Frontal cortex (tissue), 4 donors: ENCODE measurements at places on chromosomes 7 and 10. TPM values are rescaled to one million over a fixed set of nuclear protein-coding genes. Genes with fewer than 3 reads are reported as not detected.

DNA sequence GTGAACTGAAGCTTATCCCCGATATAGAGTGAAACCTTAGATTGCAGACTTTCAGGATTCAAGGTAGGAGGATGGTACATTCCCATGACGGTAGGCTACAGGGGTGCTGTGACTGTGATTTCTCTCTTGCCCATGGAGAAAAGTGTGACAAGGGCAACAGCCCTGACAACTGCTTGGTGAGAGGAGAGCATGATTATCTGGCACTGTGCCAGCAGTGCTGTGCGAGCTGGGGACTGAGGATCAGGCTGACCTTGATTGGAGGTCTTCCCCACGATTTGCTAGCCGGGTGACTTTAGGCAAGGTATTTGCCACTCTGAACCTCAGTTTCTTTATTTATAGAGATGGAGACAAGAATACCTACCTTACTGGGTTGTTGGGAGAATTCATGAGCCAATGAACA, 229.5 kb downstream of the PTEN start:
- DNase-seq = no peak

Gene ABCB4
- 1.2 TPM for total RNA-seq

Gene ETV1
- 43.2 TPM for total RNA-seq

- DNase-seq = no peak
Measured at GRCh38 chr7:20404320-20404719, 73.6 kb downstream of the ITGB8 start.

- DNase-seq = no peak
Measured at GRCh38 chr7:151796871-151797537, 79.9 kb downstream of the PRKAG2 start.

DNA sequence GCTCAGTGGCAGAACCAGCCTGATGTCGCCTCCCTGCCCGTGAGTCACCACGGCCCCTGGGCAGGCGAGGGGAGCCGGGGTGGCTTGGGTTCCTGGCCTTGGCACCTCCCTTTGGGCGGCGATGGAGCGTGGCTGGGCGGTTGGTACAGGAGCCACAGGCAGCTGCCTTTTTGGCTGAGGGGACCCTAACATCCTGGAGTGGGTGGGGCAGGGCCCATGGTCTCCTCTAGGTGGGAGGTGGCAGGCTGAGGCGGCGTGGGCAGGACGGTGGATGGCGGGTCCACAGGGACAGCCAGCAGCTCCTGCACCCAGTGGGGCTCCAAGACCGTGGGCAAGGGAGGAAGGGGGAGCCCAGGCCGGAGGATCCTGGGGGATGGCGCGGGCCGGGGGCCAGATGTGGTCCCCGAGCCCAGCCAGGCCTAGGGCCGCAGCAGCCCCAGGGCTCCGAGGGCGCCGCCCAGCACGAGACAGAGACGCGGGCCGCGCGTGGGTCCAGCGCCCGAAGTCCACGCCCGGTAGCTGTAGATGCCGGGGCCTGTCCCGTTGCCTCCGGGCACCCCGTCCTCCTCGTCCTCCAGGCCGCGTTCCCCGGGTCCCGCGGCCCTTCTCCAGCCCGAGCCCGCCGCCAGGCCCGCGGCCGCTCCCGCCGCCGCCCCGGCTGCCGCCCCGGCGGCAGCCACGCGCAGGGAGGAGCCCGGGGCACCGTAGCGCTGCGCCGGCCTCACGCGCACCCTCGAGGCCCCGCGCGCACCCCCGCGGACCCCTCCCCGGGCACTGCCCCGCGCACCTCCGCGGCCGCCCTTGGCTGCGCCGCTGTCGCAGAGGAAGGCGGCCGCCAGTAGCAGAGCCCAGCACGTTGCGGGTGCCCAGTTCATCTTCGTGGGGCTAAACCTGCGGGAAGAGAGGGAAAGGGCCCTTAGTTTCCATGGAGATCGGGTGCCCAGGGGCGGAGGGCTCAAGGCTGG, 1.3 kb downstream of the SPRN start:
- no peak for DNase-seq

Gene IDE
- total RNA-seq = 15.9 TPM

Gene ELAPOR2
- total RNA-seq = 21.6 TPM

DNA sequence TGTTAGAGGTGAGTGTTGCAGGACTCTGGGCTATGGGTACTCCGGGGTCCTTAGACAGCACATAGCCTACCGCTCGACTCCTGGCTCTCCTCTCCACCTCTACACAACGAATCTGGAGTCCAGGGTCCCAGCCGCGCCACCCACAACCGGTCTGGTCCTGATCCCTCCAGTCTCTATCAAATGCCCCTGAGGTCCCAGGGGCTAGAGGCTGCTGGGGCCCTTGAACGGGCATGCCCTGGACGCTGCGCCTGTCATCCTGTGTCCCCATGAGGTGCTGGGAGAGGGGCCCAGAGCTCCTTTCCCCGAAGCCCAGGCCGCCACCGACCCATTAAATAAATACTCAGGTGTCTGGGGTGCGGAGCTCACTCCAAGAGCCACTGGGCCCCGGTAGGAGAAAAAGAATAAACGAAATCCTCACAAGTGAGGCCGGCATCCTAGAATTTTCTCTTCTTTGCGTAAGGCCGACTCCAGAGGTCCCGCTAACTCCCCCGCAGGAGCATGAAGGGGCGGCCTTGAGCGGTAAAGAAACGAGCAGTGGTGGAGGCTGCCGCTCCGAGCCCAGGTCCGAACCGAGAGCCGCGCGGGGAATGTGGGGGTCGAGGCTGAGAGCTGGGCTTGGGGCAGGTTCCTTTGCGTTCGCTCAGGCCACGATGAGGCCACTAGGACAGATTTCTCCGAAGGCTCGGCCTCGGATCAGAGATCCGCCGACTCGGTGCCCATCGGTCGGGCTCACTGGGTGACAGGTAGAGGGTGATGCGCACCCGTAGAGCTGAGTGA, 166.7 kb downstream of the NRF1 start:
- no peak for DNase-seq

Gene ELFN1
- total RNA-seq = 5.7 TPM

DNA sequence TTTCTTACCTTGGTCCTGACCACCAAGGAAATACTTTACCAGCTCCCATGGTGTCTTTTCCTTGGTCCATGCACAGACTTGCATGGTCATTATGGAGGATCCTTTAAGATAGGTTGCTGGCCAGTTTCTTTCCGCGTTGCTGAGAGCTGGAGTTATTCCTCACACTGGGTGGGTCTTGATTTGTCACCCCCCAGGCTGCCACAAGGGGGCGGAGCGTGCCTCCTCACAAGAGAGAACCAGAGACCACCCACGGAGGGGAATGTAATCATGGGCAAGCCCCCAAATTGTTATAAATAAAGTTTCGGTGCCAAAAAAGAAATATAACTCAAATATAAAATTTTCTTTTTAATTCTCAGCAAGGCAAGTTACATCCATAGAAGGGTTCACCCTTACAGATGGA, 10.5 kb upstream of the TRIM24 start:
- no peak for DNase-seq

DNA sequence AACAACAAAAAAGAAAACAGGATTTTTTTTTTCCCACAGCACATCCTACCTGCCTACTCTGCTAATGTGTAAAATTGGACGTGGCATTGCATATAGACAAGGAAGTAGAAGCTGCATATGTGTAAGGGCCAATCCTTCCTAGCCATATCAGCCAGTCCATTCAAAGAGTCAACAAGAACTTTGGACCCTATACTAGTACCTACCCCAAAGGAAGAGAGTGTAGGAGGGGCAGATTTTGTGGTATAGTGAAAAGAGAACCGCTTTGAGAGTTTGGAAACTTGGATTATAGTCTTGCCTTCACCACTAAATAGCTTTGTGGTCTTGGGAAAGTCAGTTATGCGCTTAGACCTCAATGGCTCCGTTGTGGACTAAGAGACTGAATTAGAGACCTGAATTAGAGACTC, 12.1 kb upstream of the MCU start:
- DNase-seq = no peak

GRCh38 chr10:77041636-77042258, 595.9 kb downstream of the KCNMA1 start:
- DNase-seq = no peak

Gene COL17A1
- under 0.01 TPM for total RNA-seq

- DNase-seq = no peak
Measured at GRCh38 chr7:2243458-2243857, 1.4 kb downstream of the NUDT1 start.

- DNase-seq = no peak
Measured at GRCh38 chr7:127973832-127974231, 57.4 kb downstream of the LRRC4 start.

DNA sequence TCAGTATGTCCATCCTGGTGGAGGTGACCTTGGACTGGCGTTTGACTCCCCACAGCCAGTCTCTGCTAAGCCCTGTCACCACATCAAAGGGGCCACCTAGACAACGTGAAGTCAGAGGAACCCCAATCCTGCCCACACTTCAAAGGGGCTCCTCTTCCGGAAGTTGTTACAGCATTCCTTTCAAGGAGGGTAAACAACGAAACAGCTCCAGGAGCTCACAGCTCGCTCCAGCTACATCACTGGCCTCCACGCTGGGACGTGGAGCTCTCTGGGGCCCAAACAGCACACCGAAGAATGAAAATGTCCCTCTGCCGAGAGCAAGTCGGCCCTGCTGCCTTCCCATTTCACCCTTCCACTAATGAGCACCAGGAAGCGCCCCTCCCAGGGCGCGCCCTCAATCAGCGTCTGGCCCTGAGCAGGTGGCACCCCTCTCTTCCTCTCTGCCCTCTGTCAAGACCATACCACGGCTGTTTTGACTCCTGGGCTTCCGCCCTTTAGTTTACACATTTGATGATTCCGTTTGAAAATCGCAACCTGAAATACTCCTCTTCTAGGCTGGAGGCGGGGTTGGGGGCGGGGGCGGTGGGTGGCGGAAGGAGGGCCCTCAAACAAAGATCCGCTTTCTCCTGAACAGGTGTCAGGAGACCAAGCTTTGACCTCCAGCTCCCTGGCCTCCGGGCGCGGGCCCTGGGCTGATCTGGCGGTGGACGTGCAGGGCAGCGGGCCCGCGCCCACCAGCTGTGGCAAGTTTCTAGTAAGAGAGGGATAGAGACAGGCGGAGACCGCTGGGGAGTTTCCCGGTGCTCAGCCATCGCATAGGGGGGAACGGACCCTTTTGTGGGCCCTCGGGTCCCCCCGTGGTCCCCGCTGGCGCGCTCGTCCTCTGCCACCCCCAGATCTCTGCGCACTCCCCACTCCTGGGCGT, 53.1 kb upstream of the KDM7A start:
- DNase-seq = no peak

Gene WEE2
- under 0.01 TPM for total RNA-seq

GRCh38 chr7:45494885-45495284, 79.3 kb upstream of the ADCY1 start:
- DNase-seq = no peak

GRCh38 chr7:49001610-49002033, 77.3 kb downstream of the CDC14C start:
- no peak for DNase-seq

DNA sequence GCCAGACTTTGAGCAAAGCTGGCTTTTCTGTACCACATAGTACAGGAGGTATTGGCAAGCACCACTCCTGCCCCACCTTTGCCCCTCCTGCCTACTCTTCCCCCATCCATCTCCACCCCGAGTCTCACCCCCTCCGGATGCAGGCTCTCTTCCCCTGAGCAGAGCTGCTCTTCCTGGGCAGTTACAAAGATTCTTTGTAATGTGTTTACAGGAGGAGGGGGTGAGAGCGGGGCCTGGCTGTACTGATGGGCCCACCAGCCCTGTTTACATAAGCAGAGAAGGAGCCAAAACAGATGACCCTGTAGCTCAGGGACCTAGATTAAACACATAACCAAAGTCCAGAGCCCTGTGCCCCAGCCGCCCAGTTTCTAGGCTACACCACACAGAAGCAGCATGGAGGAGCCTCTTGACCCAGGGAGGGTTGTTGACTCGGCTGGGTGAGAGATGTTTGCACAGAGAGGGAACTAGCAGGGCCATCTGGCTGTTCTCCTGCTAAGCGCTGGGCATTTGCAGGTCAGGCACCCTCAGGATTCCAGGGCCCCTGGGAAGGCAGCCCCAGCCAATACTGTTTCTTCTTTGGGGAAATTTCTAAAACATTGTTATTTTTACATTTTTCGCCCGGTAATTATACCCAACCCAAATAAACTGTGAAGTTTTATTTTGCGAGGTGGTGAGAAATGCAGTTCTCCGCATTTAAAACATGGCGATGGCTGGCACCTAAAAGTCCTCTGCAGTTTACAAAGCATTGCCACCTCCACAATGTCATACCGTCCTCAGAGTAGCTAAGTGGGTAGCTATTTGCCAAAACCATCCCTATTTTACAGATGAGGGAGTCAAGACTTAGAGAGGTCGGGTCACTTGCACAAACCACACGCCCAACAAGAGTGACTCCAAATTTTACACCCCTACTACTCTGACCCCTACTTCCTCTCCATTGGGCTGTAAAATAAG, 11.4 kb upstream of the ZKSCAN1 start:
- peak; percentile 27 for DNase-seq

Gene OPTN
- total RNA-seq = 75.4 TPM

DNA sequence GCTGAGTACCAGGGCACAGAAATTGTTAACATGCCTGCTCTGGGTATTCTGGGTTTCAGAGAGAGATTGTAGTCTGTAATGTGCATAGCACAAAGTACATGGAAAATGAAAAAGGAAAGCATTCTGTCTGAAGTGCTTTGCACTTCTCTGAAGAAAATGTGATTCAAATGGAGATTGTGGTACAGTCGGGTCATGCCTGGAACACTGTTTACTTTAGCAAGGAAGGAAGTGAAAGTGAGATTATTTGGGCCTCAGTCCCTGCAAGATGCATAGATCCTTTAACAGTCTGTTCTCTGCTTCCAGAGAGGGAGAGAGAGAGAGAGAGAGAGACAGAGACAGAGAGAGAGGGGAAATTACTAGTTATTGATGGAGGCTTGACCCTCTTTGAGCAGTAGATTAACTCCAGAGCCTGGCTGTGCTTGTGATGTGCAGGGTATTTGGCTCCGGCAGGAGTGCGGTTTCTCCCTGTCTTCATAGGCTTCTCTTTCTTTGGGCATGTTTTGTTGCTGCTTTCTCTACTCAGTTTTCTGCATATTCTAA, 5.4 kb downstream of the VWC2 start:
- no peak for DNase-seq

DNA sequence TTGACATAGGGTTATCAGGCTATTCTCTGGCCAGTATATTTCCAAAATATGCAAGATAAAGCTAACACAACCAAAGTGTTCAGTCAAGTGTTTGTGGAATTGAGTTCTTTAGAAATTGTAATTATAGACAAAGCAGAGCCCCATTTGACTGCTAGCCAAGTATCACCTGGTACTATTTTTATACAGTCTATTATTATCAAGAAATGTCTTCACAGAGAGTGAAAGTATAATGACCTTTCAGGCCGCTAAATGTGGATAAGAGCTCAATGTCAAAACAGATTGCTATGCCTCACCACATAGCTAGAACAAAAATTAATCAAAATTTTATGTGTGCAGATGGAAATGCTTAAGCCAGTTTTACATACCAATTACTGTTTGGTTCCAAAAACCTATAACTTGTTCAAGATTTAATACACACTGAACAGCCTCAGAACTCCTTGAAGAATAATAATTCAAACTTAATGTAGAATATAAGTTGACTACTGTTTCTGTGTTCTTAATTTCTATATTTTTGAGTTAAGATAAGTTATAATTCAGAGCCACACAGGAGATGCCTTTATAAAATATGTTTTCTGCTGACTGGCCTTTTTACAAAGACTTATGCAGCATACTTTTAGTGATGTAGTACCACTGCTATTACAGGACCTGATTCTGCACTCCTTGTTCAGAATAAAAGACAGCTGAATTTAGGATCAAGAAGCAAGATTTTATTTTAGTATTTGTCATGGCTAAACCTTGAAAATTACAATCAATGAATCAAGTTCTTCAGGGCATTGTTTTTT, 31.0 kb downstream of the PRPS1L1 start:
- DNase-seq = no peak

Gene COBL
- 2.4 TPM for total RNA-seq

Gene MORN4
- 35.5 TPM for total RNA-seq
